ENCODE measurements at places on chromosomes 5 and 9.

DNA sequence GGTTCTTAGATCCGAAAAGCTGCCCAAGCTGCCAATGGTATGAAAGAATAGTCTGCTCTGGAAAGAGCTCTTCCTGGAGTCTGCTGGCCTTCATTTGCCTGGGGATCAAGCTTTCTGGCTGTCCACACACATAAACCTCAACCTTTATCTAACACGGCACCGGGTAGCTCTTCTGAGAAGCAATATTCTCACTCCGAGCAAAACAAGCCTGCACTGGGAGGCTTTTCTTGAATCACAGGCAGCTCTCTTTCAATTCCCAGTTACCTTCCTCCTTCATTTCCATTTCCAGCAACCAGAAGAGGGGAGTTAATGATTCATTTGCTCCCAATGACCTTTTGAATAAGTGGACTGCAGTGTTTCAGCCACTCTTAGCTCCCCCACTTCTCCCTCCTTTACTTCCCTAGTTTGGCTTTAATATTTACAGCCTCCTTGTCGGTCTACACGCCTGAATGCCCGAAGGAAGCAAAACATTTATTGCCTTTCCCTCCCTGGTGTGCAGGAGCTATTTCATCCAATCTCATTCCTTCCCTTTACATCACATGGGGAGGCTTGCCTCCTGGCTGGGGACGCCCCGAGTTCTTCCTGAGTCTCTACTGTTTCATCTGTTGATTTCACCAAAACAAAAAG, 187.1 kb downstream of the ARHGEF28 start:
- no peak for DNase-seq

GRCh38 chr5:59792983-59793585, 100.4 kb downstream of the PDE4D start:
- no peak for DNase-seq

DNA sequence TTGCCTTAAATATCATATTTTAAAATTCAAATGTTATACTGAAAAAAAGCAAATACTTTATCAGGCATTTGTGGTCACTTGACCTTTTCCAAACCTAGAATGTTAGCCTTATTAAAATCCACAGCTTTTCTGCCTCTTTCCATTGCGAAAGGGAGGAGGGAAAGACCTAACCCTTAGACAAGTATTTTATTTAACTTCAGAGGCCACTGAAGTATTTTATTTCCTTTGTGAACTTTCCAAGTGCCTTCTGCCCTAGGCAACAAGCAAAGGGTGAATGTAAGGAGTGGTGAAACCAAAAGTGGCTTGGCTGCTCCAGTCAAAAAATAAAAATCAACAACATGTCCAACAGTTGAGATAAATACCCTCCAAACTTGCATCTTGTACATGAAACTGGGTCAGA, 376.1 kb downstream of the EFNA5 start:
- no peak for DNase-seq

GRCh38 chr5:40221796-40222195, 457.9 kb upstream of the PTGER4 start:
- no peak for DNase-seq

DNA sequence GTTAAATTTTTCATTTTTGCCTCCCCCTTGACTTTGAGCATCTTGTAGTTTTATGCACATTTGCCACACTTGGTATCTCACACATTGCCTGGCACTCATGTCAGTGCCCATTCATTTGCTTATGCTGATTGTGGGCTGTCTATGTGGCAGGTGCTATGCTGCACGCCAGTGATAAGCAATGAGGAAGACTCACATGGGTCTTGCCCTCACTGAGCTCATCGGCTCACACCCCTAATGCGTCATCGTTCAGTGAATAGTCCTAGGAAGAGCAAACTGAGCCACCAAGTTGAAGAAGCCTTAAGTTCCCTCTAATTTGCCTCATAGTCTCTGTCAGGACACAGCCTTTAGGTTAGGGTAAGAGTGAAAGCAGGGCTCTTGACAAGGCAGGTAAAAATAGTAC, 209.4 kb upstream of the IL12B start:
- DNase-seq: no peak

- no peak for DNase-seq
Measured at GRCh38 chr5:138159666-138160065, 18.8 kb downstream of the BRD8 start.

DNA sequence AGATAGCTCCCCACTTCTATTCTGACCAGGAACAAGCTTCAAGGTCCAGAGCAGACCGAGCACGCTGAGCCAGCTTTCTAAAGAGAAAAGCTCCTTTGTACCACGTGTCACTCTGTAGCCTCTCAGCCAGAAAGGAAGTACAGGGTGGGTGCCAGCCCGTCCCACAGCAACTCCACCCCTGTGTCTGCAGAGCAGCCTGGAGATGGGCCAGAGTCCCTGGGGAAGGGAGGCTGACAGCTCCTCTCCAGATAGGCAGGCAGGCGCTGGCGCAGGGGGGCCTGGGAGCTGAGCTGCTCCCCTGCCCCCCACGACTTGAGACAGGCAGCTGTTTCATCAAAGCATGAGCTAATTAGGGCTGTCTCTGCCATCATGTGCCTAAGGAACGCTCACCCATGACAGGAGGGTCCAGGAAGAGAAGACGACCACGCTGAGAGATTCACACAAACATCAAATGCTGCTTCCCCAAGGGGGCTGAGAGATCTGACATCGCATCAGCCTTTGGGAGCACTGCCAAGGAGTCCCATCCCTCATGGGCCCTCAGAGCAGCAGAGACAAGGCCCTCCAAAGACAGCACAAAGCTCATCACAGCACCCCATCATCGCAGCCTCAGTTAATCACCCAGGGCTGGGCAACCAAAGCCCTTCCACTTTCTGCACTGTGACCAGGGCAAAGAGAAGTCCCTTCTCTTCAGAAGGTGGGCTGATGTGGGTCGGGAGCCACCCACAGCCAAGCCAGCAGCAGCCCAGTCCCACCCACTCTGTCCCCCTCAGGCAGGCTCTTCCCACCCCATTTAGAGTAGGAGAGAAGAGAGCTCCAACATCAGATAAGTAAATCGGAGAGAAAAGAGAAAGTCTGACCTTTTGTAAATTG, 78.5 kb upstream of the LRRTM2 start:
- DNase-seq: peak; percentile 27

- no peak for DNase-seq
Measured at GRCh38 chr9:96476591-96476990, 26.6 kb downstream of the HABP4 start.

GRCh38 chr5:13108265-13108664, 836.2 kb downstream of the DNAH5 start:
- DNase-seq: no peak

Data from naive B cell (primary cell).